Neural progenitor cell (in vitro differentiated cells): ENCODE measurements at places on chromosomes 2 and 18.

DNA sequence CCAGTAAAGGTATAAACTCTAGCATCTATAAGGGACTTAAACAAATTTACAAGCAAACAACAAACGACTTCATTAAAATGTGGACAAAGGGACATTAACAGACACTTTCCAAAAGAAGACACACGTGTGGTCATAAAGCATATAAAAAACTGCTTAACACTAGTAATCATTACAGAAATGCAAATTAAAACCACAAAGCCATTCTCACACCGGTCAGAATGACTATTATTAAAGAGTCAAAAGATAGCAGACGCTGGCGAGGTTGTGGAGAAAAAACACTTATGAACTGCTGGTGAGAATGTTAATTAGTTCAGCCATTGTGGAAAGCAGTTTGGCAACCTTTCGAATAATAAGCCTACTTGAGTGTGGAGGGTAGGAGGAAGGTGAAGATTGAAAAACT, 217.1 kb upstream of the DLGAP1 start:
- no peak for DNase-seq

DNA sequence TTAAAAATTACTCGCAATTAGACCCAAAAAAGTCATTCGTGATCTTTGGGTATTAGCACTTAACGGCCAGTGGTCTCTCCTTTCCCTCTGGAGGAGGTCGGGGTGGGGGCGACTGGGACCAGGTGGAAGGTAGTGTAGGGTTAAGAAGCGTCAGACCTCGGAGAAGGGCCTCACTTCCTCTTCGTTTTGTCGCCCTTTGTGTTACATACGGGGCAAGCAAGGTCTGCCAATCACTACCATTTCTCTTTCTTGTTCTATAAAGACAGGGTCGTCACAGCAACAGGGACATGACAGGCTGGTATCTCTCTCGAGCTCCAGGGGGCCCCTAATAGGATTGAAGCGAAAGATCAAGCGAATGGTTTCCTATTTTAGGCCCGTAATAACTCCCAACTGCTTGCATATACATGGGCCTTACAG, 136.6 kb downstream of the INSIG2 start:
- DNase-seq, result peak; percentile 69

DNA sequence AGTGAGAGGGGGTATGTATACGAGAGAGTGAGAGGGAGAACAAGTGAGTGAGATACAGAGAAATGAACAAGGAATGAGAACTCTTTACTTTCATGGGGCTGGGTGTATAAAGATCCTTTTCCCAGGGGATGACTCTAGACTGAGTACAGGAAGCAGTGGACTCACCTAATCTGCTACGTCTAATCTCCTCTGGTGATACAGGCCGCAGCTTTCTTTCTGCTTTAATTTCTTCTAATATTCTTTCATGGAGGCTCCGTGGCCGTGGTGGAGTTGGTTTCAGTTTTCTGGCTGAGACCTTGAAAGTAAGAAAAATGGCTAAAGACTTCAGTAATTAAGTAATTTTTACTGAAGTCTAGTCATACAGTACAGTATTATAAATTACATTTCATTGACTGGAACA, 85.2 kb downstream of the PRELID3A start:
- no peak for DNase-seq

DNA sequence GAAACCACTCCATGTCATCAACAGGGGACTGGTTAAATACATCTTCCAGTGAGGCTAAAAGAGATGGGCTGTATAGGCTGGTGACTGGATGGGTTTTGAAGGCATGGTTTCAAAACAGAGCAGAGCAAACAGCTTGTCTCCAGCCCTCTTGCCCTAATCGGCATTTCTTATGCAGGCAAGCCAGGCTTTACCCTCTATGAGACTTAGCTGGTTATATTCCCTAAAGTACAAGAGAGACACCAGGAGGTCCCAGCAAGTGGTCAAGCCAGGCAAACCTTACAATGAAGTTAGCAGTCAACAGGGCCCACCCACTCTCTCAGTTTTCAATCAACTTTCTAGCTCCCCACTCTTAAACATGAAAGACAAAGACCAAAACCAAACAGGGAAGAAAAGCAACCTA, 19.0 kb downstream of the OSBPL1A start:
- peak; percentile 47 for DNase-seq

GRCh38 chr2:20999906-21000645, 43.8 kb downstream of the APOB start:
- no peak for DNase-seq

GRCh38 chr2:105490956-105491355, 92.1 kb upstream of the FHL2 start:
- no peak for DNase-seq

- no peak for DNase-seq
These were observed 28.0 kb upstream of the PPP1R1C start for GRCh38 chr2:181957668-181958067.

DNA sequence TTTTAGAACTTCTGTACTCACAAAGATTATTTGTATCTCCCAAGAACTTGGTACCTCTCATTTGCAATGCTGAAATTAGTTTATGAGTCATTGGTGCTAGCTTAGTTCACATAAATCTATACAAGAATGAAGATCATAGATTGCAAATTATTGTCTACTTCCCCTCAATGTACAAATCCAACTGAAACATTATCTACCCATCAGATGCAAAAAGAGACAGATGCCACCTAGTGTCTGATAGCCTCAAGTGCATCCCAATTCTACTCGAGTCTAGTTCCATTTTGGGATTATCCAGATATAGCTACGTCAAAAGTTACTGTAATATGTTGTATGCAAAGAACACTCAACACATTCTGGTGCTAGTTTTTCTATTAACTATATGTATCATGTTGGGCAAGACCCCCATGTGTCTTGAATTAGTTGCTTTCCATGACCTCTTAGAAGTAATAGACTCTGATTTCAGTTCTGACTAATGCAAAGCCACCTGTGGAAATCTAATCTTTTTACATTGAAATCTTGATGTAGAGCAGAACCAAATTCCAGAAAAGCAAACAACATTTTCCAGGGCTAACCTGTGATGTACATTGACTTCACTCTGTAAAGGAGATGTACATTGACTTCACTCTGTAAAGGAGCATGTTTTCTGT, 210.0 kb downstream of the RBM43 start:
- DNase-seq, result peak; percentile 36

DNA sequence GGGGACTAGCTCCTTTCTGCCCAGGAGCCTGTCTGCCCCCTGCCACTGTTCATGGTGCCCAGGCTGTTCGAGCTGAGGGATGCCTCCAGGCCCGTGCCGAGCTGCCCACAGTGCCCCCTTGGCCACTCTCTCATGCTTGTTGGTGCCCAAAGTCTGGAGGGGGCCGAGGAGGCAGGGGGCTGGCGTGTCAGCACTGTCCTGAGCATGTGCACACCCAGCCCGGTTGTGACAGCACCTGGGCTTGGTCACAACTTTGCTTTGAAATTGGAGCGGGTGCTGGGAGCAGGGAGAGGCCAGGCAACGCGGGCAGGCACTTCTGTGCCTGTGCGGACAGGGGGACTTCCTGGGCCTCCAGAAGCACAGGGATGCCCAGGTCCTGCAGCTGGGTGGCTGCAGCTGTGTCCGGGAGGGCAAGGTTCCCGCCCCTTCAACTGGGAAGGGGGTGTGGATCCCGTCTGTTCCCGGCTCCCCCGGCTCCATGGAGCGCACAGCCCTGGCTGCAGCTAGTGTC, 22.2 kb upstream of the RAPGEF4 start:
- DNase-seq, result no peak

- DNase-seq, result no peak
These were observed 182.8 kb downstream of the NBAS start for GRCh38 chr2:15378148-15378908.

DNA sequence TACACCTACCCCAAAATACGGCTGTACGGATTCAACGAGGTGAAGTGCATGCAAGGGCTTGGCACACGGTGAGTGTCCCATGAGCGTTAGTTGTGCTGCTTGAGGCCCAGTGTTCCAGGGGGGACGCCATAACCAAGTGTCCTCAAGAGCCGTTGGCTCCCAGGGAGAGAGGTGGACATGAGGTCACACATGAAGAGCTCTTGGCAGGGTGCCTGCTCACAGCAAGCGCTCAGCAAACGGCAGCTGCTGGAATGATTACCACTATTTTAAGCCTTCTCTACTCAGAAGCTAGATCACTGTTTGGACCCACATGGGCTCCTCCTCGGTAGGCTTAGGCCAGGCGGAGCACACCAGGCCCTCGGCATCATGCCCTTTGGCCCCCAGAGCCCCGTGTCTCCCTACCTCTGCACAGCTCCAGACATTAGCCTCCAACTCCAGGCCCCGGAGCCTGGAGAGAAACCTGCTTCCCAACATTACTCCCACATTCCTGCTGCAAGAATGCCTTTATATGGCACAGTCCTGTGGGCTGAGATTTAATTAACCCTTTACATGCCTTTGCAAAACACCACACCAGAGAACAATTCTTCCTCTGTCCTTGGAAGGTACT, 68.4 kb upstream of the PPP1CB start:
- DNase-seq, result peak; percentile 35

DNA sequence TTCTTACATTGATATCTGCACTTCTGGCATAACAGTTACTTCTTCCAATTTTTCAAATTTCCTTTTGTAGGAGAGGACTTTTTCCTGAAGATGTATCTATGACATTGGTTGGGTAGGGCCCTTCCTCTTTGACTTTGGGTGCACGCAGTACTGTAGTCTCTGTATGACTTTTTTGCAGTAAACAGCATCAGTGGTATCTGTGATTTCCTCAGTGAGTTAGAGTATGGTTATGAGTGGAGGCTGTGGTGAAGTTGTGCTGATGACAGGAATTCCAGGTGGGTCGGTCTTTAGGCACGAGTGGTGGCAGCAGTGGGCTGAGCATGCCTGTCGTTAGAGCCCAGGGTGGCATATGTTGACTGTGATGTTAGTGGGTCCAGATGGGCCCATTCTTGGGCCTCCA, 17.6 kb downstream of the ACVR1C start:
- DNase-seq, result no peak

GRCh38 chr2:65918760-65919187, 486.4 kb upstream of the SPRED2 start:
- DNase-seq, result no peak

DNA sequence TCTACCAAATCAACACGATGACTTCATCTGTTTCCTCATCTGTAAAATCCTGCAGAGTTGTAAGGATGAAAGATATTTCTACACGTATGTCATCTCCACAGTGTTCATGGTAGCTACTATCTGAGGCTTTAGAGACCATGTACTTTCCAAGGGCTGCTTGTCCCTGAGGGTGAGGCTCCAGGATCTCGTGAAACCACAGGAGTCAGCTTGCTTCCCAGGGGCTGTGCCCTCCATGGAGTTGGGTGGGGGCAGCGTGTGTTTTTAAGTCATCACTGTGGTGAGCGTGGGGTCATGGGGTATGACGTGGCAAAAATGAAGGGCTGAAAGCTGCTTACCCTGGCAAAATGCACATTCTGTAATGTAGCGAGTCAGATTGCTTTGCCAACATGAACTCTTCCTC, 81.6 kb downstream of the ASAP2 start:
- no peak for DNase-seq

DNA sequence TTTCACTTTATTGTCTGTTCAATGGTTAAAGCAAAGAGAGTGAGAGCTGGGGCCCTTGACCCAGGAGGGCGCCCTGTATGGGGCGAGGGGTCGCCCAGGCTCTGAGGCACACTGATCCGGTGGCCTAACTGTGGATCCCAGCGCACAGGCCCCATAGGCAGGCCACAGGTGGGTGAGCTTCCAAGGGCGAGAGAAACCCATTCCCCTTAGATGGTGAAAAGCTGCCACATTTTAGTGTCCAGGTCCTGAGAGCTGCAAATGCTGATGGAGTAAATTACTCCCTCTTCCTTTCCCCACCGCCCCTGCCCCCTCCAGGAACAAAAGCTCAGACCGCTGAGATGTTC, 5.9 kb upstream of the DLX2 start:
- DNase-seq, result peak; percentile 15

- DNase-seq, result no peak
These were observed 810 bp upstream of the RBFA start for GRCh38 chr18:80033181-80034067.

- DNase-seq, result no peak
These were observed 63.4 kb upstream of the ZEB2 start for GRCh38 chr2:144583381-144583729.

DNA sequence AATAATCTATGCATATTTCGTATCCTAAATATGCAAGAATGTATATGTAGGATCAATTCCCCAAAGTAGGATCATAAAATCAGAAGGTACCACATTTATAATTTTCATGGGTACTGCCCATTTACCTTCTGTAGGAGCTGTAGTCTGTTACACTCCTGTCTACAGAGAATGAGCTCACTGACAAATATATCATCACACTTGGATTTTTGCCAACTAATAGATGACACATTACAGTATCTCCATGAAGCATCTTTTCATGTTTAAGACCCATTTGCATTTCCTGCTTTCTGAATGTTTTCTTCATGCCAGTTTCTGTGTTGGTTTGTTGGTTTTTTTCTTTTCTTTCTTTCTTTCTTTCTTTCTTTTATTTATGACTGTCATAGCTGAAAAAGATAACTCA, 70.9 kb upstream of the EML6 start:
- no peak for DNase-seq

DNA sequence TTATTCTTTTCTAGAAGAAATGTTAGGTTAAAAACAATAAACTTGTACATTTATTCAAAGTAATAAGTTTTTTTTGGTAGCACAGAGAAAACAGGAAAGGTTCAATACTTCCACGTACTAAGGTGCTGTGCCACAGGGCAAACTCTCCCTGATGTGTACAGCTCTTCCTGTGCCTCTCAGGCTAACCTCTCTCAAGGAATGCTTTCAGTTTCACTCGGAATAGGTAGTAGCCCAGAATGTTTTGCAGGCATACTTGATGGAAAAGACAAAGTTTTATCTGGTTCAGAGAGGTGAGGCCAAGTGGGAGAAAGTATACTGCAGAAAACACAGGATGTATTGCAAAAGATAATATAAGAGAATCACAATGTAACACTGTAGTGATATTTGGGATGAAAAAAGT, 171.0 kb upstream of the ZFP36L2 start:
- no peak for DNase-seq

GRCh38 chr2:232576995-232577394, 26.5 kb downstream of the EIF4E2 start:
- no peak for DNase-seq

- DNase-seq, result no peak
These were observed 225.5 kb downstream of the OSR1 start for GRCh38 chr2:19132967-19133366.

DNA sequence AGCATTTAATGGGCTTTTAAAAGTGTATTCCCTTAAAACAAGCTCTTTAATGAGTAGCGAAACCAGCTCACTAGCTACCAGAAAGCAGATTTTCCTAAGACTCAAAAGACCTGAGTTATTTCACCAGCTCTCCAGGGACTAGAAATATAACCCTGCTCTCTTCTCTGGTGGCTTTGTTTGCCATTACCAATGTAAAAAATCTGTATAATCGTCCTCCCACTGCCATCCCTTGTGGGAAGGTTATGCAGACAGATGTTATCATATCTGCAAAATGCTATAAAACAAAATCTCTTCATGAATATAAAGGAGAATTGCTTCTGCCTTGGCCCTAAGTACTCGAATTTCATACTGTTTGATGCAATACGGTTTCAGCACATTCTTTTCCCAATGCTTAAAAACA, 335.2 kb downstream of the NUP35 start:
- no peak for DNase-seq

DNA sequence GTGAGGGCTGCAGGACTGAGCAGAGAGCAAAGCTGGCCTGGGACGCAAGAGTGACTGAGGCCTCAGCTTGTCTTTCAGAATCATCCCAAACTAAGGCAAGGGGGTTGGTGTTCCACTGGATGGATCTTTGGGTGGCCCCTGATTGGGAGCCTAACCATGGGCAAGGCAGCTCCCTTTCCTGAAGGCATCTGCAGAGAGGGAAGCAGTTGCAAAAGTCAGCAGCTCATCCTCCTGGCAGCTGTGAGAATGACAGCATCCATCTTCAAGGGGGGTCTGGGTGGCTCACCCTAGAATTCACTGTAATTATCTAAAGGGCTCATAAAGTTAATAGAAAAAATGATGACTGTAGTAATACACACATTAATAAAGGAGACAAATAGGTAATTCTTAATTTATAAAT, 46.5 kb upstream of the RAB31 start:
- no peak for DNase-seq
